ENCODE measurements at places on chromosomes 6 and 20.

DNA sequence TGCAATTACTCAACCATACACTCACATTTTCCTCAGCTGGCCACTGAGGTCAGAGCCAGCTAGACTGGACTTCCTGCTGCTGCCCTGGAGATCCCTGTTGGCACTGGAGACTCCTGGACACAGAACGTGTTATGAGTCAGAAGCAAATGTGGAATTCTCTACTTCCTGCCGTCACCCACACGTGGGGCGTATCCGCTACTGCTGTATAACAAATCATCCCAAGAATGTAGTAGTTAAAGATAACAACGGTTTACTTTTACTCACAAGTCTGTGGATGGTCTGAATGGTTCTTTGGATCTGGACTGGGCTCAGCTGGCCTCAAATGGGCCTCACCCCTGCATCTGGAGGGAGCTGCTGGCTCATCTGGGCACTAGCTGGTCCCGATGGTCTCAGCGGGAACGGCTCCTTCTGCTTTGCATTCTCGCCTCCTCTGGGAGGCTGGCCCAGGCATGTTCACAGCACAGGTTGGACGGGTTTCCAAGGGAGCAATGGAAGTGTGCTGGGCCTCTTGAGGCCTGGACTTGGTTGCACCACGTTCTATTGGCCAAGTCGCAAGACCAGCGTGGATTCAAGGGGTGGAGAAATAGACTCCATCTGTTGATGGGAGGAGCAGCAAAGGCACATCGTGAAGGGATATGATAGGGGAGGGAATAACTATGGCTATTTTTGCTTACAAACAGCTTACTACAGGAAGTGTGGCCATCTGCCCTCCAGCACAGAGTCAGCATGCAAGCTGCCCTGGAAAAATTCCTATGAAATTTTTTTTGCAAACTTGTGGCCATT is 118.5 kb downstream of the SNX5 start:
- no peak for DNase-seq

DNA sequence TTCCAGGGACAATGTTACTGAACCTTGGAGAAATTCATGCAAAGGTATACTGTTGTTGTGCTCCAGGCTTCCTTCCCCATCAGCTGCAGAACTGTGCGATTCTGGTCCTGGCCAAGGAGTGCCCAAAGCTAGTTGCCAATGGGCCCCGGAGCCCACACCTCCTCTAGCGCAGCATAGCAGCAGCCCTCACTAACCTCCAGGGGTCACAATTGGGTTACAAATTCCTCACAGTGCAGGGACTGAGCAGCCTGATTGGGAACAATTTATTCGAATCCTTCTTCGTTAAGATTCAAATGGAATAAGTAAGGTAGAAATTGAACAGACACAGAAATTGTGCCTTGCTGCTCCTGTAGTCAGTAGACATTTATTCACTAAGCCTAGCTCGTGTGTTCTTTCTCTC is 284.9 kb downstream of the PRKN start:
- no peak for DNase-seq

GRCh38 chr6:55758156-55758937 is 117.0 kb downstream of the BMP5 start:
- DNase-seq: no peak

DNA sequence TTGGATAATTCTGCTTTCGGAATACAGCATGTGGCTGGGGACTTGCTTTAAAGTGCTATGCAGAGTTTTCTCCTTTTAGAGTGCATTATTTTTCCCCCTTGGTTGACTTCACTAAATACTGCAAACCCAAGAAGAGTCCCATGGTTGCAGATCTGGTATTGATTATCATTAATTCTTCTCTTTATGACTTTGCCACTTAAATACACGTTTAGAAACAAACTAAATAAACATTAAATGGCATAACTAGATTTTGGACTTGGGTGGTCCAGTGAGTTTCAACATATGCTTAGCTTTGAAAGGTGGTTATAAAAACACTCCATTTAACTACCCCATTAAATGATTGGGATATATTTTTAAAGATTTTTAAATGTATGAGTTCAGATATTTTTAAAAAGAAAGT is 279.2 kb downstream of the SOX4 start:
- DNase-seq: no peak

- DNase-seq: no peak
These were observed 19.2 kb upstream of the BTN3A2 start for GRCh38 chr6:26345832-26346231.

- DNase-seq: no peak
These were observed 38.4 kb downstream of the ATP9A start for GRCh38 chr20:51729771-51730170.

Data from activated T-cell treated with anti-CD3 and anti-CD28 coated beads, Interleukin-2, amount 50 U/mL, for 48 hours (primary cell).